ENCODE measurements at places on chromosomes 5 and 9.
A peak's percentile ranks its signal among the peaks of the same experiment; 100 is the strongest.

- no peak for DNase-seq
Measured at GRCh38 chr5:65262096-65262495, 219.6 kb downstream of the ADAMTS6 start.

DNA sequence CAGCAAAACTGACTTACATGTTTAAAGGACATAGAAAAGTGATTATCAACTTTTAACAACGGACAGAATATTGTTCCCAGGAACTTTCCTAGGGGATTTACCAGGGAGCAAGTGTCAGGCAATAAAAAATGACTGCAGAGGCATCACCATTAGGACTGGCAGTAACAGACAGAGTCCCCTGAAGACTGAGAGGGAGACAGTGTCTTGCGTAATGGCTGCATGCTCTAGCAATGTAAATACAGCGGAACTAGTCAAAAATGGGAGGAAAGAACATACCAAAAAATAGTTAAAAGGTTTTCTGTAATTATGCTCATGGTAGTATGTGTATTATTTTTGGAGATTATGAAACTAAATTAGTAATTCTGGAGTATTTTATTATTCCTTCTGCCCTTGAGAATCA, 181.8 kb downstream of the CRB2 start:
- no peak for DNase-seq

GRCh38 chr9:77170991-77171699, 6.2 kb upstream of the VPS13A start:
- DNase-seq: no peak

DNA sequence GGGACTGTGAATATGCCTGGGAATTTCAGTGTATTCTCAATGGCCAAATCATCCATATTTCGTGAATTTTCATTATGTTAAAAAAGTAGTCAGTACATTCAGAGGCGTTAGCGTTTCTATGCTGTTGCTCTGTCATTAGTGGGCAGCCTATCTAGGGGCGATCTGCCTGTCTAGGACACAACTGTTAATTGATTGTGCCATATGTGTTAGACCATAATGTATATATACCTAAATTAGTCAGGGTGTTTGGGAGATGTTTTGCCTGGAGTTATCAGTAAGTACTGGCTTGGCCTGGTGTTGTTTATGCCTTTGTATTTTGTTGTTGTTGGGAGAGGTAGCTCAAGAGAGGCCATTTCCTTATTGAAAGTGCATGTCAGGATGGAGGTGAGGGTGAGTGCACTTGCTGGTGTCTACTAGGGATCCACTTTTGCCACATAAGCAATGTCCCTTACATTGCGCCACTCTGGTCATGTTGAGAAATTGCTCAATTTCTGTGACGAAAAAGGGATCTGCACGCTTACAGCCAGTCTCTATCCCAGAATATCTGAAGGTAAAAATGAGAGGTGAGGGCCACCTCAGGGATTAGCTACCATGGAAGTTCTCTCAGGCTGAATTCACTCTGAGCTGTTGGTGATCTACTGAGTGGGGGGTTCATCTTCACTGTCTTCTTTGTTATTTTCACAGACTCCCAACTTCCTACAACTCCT, 123.3 kb downstream of the ST8SIA4 start:
- DNase-seq: no peak

GRCh38 chr5:179805529-179806249, 977 bp downstream of the MGAT4B start:
- no peak for DNase-seq

DNA sequence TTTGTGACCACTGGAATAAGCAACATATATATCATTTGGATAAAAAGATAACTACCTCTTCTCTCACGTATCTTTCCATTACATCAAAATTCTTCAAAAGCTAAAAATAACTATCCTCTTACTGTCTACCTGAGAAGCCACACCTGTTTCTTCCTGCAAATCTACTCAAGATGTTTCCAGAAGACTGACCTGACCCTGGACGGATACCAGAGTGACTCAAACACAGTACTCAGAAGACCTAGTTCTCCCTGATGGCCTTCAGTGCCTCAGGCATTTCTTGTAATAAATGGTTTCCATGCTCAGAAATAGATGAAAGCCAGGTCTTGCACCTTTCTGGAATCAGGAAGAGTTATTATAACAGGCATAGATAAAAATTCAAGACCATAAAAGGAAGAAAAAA, 245.9 kb upstream of the PIK3R1 start:
- DNase-seq: no peak

GRCh38 chr9:107148216-107148615, 134.9 kb upstream of the RAD23B start:
- no peak for DNase-seq

- DNase-seq: no peak
Measured at GRCh38 chr5:62093976-62094375, 212.0 kb upstream of the KIF2A start.

- DNase-seq: peak; percentile 66
Measured at GRCh38 chr5:177378884-177379883, 5.0 kb upstream of the SLC34A1 start.

DNA sequence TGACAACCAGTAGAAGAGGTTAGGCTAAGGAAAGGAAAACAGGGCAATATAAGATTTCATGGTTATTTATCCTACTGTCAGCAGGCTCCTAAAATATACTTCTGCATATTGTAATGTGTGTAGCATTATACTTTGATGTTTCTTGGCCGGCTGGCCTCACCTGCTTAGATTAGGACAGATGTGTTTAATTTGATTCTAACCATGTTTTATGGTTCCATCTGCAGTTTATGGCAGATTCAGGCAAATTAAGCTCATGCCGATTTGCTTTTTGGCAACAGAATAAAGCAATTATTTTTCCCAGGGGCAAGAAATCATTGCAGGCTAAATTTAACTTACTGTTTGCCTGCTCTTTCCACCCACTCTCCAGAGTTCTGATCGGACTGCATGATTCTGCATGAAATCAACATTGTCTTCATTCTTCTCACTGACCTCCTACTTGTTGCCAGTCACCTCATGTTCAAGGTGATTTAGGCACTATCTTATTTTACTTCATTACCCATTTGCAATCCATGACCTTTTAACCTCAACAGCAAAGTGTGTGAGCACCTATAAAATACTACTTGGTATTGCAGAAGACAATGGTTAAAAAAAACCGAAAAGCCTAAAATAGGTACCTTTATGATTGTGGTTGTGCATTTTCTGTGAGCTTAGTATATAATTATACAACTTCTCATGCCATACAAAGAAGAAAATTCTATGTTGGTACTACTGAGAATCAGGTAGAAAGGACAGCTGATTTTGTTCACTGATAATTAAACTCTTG, 125.2 kb downstream of the EDIL3 start:
- DNase-seq: no peak

DNA sequence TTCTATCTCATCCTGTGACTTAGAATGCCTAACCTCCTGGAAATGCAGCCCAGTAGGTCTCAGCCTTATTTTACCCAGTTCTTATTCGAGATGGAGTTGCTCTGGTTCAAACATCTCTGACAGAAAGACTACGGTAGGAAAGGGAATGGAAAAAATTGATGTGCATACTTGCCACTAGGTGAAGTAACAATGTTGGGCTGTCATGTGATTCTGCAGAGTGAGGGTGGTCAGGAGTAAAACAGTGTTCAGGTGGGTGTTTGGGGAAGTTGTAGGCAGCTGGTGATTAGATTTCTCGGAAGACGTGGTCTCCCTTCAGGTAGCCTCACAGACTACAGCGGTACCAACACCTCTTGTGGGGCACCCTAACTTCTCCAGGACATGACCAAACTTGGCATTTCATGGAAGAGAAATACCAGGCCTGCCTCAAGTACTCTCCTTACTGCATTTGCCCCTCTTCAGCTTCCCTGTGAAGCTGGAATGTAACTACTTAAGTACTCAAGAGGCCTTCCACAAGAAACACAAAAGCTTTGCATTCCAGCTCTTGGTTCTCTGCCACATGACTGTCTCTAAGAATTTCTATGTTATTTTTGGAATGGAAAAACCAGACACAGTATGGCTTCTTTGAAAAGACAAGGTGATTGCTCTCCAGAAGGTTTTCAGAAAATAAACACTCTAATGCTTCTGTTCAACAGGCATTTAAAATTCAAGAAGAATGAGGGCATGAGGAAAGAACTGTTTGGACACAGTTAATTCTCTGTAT, 17.4 kb upstream of the ENTREP1 start:
- peak; percentile 25 for DNase-seq

DNA sequence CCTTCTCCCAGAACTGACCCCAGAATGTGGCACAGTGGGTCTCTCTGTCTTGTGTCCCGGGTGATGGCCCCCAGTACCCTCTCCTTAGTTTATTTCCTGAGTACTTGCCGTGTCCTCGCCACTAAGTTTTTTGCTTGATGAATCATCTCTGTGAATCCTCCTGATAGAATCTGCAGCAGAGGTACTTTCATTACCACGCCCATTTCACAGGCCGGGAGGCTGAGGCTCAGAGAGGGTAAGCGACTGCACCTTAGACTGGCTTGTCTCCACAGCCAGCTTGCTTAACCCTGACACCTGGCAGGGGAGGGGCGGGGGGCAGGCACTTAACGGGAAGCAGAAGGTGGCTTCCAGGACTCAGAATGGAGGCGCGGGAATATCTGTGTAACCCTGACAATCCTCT, 7.9 kb upstream of the IER5L start:
- no peak for DNase-seq

DNA sequence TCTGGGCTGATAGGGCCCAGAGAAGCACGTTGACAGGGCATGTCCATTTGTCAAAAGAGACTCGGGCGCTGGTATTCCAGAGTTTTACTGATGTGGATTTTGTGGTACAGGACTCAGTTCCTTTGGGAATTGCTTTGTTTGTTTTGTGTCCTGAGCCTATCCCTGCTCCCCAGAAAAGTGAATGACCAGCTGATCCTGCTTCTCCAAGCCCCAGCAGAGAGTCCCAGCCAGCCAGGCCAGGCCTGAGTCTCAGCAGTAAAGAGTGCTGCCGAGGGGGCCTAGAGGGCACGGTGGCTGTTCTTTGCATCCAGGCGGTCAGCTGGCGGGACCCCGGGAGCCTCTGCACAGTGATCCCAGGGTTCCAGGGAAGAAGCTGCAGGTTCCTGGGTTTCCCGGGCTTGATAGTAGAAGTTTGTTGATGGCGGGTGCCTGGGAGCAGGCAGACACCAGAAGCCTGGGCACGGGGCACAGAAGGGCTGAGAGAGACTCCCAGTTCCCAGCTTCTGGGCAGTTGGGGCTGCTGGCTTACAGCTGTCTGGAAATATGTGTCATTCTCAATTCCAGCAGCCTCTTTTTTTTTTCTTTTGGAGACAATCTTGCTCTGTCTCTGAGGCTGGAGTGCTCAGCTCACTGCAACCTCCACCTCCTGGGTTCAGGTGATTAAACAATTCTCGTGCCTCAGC, 8.7 kb downstream of the PRDM12 start:
- no peak for DNase-seq

GRCh38 chr9:19378164-19378563, 1.9 kb downstream of the RPS6 start:
- DNase-seq: no peak

DNA sequence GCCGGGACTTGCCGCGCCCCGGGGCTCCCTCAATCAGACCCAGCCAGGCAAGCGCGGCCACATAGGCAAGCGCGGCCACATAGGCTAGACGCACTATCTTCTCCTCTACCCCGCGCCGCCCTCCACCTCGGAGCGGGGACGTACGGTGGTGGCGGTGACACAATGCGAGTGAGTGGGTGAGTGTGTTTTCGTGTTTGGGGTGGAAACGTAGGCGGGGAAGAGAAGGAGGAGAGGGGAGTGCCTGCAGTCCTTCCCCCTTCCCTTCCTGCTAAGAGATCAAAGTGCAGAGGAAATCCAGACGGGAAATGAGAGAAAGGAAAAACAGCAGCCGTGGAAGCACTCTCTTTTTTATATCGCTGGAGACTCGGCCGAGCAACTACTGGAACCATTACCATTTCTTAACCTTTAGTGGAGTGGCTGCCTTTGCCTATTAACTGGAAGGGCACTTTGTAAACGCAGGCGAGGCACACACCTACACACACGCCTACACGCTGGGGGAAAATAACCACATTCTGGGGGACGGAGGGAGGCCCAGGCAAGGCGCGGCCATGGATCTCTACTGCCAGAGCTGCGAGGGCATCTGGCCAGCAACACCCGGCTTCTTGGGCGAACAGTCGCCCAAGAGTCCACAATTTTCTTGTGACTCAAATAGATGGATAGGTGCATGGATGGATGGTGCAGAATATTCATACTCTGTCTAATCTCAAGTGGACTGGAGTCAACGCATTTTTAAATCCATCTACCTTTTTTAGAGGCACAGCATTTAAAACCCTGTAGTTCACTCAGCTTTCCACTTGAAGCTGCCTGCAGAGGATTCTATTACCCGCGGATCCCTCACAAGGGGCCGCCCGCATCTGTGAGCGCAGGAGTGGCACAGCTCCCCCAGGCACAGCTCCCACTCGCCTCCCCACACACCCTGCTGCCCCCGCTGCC, 2.1 kb downstream of the EDIL3 start:
- no peak for DNase-seq

DNA sequence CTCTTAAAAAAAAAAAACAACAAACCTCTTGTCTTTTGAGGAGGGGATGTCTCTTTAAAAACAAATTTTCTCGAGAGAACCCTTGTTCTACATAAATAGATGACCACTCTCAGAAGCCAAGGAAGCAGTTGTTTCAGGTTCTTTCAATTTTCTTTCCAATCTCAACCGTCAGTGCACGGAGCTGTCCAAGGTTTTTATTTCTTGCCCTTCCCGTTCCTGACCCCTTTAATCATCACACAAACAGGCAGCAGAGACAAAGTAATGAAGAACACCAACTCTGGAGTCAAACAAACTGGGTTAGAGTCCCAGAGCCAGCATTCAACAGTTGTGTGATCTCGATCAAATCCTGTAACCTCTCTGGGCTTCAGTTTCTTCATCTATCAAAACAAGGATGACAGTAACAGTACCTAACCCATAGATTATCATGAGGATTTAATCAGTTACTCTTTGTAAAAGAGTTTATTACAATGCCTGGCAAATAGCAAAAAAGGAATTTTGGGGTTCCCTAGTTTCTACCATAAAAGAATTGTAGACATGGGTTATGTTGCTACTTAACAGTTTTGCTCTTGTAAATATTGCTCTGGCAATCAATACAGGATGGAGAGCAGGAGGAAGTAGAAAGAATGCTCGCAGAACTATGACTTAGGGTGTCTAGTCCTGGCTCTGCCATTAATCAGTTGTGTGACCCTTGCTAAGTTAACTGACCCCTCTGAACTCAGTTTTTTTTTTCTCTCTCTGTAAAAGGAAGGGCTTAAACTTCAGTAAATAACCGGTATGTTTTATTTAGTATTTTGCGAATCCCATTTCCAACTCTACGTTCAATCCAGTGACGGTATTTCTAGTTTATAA, 1.0 kb upstream of the NIM1K start:
- no peak for DNase-seq

DNA sequence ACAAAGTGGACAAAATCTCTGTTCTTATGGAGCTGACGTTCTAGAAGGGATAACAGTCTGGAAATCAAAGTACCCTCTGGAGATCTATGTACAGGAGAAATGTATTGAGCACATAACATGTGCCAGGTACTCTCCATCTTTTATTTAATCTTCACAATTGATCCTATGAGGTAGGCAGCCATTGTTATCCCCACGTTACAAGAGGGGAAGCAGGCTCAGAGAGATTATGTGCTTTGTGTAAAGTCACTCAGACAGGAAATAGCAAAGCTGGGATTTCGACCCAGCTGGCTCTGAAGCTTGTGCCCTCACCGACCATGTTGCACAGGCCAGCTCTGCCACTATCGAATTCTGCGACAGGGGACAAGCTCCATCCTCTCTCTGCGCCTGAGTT, 21.5 kb downstream of the PDGFRB start:
- no peak for DNase-seq
